ENCODE measurements at places on chromosomes 5 and 9.

DNA sequence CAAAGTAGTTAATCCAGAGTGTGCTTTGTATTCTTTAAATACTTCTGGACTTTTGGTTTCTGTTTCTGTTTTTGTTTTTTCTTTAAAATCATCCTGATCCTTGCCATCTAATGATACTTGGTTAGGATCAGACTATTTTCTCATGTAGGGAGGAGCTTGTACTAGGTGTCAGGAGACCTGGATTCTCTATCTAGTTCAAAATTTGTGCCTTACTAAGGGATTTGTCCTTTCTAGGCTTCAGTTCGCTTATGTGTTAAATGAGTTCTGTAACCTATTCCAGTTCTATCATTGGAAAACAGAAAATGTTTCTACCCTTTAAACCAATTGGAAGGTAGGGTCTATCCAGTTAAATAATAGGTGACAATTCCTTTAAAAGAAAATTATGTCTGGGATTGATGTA, 3.3 kb upstream of the MEF2C start:
- no peak for DNase-seq

DNA sequence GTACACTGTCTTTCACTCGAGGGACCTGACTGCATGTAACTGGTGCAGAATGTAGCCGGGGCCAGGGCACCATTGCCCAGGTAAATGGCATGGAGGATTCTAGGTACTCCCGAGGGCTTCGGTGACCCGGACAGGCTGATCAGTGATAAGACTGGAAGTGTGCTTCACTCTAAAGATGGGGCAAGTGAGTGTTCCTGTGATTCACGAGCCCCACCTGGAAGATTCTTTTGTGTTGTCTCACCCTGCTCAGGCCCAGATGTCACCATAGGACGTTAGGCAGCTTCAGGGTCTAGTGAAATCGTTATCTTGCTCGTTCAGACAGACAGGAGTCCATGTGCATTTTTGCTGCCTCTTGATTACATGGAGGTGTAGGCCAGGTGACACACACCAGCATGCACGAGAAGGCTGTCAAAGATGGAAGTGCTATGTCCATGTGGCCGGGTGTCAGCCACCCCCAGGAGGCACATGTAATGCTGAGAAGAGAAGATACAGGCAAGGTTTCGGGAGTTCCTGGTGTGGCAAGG, 73.9 kb downstream of the WNK2 start:
- no peak for DNase-seq

GRCh38 chr9:135989722-135990467, 28.7 kb upstream of the UBAC1 start:
- DNase-seq: peak; percentile 40

DNA sequence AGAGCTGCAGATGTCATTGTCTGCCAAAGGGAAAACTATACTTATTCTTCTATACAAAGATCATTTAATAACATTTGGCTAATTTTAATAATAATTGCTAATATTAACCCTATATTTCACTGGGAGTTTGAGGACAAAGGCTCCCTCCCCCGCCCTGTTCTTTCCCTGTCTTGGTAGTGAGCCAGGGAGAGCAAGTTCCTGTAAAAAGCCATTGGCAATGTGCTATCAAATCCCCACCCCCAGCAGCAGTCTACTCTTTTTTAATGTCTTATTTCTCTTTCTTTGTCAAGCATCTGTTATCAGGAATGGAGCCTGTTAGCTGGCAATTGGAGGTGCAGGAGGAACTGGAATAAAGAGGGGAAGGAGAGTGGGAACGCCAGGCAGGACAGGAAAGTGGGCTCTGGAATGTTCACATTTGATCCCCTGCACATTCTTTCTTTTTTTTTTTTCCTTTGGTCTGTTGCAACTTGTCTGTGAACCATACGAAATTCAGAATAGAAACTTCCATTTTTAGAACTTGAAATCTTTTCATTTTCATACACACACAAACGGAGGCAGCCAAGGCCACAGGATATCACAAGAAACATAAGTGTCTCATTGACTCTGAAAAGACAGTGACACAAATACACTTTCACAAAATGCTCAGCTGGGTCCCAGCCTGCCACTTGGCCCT, 664.8 kb upstream of the ZNF608 start:
- DNase-seq: no peak

DNA sequence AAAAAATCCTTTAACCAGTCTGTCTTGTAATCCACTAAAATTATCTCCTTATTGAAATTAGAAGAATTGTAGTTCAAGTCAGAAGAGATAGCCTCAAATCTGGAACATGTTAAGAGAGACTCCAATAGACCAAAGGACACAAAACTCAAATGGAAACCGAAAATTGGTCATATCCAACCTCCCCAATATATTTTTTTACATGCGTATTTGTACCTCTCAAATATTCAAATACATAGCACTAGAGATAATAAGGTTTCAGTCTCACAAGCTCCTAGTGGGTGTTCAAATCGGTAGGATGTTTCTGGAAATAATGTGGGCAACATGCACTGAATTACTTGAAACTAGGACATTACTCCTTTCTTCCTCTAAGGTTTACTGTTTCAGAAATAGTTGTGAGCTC, 33.5 kb downstream of the EPB41L4A start:
- no peak for DNase-seq

DNA sequence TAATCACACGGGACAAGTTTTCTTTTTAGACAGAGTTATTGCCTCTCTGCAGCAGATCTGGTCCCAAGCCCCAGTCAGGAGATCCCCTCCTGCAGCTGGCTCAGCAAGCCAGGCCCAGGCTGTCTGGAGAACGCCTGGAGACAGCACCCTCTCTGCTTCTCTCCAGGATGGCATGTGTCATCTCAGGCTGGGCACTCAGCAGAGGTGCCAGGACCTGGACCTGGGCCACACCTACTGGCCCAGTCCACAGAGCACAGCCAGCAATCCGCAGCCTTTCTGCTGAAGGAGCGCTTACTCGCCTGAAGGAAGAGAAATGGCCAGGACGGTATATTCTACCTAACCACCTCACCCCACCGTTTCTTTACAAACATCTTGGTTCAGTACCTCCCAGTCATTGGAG, 4.7 kb upstream of the TBC1D9B start:
- DNase-seq: no peak

GRCh38 chr5:55773057-55773456, 35.2 kb downstream of the DDX4 start:
- DNase-seq: no peak

GRCh38 chr9:34546834-34547827, 24.3 kb upstream of the ENHO start:
- DNase-seq: peak; percentile 75

GRCh38 chr5:15064396-15064795, 192.8 kb upstream of the ANKH start:
- no peak for DNase-seq

DNA sequence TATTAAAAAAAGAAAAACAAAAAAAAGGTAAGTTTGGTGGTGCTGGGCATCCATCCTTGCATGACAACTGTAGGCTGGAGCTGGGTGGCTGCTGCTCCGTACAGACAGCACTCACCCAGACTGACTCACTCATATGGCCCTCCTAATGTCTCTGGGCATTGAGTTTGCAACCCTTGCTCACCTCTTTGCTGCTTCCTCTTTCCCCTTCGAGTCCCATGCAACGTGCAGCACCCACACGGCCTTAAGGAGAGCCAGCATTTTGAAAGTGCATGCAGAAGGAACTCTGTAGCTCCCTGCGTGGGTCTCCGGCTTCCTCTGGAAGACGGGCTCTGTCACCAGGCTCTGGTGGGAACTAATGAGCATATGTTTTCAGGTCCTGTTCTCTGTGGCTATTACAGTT, 60.5 kb upstream of the ENTREP1 start:
- DNase-seq: no peak

GRCh38 chr5:139844472-139845145, 49.0 kb downstream of the PSD2 start:
- peak; percentile 87 for DNase-seq

GRCh38 chr5:92421942-92422341, 1038.8 kb upstream of the ARRDC3 start:
- DNase-seq: no peak

DNA sequence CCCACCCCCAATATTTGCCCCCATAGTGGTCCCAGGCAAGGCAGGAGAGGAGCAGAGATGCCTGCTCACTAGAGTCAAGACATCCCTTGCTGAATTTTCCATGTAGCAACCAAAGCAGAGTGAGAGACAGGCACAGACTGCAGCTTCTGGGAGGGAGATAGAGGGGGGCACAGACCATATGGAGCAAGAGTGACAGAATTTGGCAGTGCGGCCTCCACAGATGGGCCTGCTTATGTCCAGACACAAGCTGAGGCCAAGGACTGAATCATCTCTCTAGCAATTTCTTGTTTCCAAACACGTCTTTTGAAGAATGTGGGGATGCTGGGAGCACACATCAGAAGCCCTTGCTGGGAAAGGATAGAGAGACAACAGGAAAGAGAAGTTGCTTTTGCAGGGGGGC, 53.0 kb upstream of the ALDH1B1 start:
- DNase-seq: no peak

- no peak for DNase-seq
Observed at GRCh38 chr9:109914280-109915027, 134.5 kb downstream of the PALM2AKAP2 start.

- DNase-seq: no peak
Observed at GRCh38 chr9:138097501-138097991, 220.0 kb downstream of the CACNA1B start.

GRCh38 chr9:100074093-100074492, 24.7 kb downstream of the ERP44 start:
- DNase-seq: no peak

DNA sequence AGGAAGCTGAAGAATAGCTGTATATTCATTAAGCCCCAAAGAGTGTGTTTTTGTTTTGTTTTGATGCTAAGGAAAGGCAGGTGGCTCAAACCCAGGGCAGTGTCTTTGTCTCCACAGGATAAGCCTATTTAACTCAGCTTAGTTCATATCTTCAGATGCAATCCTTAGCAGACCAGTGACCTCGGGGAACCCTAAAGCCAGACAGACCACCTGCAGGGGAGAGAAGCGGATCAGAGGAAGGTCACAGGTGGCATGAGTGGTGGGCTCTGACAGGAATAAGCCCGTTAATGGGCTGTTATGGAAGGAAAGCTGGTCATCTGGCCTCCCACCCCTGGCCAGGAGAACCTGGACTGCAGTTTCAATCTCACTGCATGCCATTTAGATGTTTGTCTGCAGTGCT, 30.8 kb downstream of the TAS2R1 start:
- no peak for DNase-seq

DNA sequence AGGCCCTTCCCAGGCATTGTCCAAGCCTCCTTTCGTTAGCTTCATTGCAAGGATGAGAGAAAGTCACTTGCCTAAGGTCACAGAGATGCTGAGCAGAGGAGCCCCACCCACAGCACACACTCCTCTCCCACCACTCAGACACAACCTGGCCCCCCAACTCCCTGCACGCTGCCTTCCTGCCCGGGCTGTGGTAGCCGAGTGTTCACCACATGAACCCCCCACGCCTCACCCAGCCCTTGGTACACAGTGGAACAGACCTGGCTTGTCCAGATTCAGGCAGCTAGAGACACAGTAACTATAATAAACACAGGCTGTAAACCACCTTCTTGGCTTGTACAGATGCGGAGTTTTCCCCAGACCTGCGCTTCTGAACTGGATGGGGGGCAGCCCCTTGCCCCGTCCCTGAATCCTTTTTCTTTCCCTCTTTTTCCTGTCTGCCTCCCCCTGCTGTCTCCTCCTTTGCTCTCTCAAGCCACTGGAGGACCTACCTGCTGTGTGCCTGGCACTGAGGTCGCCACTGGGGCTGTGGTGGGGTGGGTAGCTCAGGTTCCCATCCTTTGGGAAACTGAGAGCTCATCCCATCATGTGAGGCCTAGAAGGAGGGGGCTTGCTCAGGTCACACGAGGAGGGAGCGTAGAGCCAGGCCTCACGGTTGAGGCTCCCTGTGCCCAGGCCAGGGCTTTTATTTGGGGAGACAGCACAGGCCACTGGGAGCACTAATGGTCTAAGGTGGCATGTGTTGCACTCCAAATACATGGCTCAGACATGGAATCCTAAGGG, 55.7 kb upstream of the SYNPO start:
- no peak for DNase-seq

DNA sequence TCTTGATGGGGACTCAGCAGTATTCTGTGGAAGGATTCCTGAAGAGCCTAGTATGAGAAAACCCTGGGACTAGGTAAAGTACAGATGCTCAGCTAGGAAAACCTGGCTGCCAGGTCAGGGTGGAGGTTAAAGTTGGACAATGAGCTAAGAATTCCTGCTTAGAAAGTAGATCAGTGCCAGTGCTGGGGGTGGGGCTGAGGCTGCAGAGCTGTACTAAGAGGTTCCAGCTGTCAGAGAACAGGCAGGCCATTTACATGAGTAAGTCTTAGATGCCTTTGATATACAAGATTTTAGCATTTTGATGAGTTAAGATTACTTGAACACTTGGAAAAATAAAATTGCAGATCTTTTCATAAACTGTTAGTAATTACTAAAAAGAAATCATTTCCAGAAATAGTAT, 332.3 kb upstream of the NUDT12 start:
- no peak for DNase-seq

GRCh38 chr5:132500931-132501628, 10.5 kb upstream of the IRF1 start:
- peak; percentile 76 for DNase-seq

DNA sequence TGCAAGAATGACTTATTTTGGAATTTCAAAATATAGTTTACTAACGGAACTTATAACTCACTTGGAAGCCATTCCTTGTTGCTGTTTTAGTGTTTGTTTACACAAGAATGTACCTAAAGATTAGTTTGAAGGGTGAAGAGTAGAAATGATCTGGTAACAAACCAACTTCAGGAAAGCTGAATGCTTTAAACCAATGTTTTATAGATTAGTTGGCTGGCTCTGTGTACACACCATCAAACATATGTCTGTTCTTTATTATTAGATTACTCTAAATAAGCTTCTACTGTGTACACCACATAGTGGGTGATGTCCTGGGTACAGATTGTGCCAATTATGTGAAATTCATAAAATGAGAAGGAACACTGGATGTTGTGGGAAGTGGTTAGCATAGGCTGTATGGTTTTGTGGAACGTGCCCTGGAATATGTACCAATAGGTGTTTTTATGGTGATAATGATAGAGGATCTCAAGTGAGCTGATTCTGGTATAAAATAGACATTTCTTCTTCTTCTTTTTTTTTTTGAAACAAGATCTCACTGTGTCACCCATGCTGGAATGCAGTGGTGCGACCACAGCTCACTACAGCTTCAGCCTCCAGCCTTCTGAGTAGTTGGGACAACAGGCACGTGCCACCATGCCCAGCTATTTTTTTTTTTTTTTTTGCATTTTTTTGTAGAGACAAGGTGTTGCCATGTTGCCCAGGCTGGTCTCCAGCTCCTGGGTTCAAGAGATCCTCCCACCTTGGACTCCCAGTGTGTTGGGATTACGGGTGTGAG, 109.3 kb upstream of the DHFR start:
- DNase-seq: no peak
